ENCODE measurements at places on chromosomes 2 and 18.

DNA sequence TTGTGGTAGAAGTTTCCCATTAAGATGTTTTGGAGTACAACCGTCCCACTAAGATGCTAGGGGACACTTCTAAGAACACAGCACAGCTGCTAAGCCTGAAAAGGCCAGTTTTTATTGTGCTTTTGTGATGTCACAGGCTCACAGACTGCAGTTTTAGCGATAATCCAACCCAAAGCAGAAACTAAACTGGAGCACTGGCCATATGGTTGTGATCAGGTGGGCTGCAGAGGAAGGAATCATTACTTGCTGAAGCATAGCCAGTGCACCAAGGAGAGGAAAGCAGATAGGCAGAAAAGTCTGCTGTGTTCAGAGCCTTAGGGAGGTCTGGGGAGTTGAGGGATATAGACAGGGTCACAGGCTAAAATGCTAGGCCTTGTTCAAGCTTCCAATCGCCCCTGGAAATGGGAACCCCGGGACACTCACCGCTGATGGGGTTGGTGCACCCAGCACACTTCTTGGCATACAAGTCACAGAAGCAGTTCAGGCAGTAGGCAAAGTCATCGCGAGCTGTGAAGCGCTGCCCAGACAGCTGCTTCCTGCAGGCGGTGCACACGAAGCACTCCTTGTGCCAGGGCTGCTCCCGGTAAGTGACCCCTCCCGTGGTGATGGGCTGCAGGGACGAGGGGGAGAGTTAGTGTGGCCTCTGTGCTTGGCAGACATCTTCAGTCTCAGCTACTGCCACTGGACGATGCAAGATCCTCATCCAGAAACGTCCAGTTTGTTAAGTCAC, 25.7 kb downstream of the C2orf49 start:
- no peak for DNase-seq

DNA sequence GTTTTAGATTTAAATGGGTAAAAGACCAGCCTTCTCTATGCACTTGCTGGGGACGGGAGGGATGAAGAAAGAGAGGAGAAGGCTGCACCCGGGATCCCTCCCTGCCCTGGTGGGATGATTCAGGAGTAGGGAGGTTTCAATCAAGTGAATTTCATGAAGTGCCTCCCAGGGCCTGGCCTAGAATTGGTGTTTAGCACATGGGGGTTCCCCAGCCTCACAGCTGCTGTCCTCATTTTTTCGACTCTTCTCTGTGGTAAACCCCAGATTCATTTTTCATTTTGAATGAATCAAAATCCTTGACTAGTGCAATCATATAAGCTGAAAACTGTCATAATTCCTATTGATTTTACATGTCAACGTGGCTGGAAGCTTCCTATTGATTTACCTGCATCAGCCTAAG, 81.1 kb downstream of the LPIN1 start:
- DNase-seq, result no peak

GRCh38 chr2:88227446-88227845, 57.3 kb downstream of the THNSL2 start:
- peak; percentile 1 for DNase-seq

GRCh38 chr2:134705861-134706586, 12.8 kb downstream of the TMEM163 start:
- DNase-seq, result no peak

DNA sequence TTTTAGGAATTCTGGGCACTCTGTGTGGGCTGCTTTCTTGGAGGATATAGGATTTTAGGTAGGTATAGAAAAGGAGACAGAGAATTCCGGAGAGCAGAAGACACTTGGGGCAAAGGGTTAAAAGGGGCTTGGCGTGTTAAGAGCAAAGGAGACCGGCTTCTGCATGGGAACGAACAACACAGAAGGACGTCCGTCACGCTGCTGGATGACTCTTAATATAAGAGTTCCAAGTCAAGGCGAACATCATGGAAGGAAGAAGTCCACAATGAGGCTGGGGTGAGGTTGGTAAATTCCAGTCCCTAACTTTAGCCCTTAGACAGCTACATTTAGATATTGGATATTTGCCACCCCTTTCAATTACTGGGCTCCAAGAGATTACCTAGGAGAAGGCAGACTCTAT, 15.9 kb upstream of the SLC20A1 start:
- DNase-seq, result no peak

GRCh38 chr2:129067953-129068352, 749.3 kb upstream of the HS6ST1 start:
- no peak for DNase-seq

DNA sequence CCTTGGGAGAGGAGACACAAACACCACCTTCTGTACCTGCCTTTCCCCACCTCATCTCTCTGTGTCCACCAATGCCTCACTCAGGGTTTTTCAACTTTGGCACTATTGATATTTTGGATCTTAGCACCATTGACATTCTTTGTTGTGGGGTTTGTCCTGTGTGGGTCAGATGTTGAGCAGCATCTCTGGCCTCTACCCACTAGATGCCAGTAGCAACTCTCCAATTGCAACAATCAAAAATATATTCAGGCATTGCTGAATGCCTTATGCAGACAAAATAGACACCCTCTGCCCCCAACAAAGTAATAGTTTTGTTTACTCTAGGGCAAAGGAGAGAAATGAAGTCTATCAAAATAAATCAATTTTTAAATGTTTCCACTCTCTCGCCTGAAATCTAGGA, 1384.3 kb upstream of the NXPH2 start:
- DNase-seq, result no peak

DNA sequence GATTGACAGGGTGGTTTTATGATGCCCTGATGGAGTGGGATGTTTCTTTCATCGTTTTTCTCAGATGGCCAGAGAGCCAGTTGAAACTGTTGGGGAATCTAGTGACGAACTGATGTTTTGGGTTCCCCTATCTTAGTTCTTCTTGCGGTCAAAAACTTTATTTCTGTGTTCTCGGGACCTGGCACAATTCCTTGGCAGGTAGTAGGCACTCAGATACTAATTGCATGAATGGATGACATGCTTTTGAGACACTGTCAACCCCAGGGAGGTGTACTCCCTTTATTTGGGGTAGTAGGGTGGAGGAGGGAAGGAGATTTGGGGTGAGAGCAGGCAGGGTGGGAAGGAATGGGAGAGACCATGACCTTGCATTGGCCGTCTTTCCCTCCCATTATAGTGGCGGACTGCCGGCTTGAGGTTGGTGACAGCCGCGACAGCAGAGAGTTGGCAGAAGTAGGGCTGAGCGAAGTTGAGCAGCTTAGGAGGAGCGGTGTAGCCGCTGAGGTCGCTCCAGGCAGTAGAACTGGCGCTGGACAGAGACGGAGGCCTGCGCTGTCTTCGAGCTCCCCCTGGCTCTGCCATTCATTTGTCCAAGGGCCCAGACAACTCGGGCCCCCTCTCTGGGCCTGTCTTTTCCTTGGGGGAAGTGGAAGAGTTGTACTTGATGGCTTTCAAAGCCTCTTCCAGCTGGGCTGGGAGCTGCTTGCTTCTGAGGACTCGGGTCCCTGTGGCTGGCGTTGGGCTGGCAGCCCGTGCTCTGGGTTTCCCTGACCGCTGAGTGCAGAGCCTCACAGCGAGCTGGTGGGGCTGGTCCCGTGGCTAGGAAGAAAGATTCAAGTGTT, 2.6 kb downstream of the TET3 start:
- DNase-seq, result no peak

- DNase-seq, result no peak
Measured at GRCh38 chr2:120628248-120628647, 107.4 kb upstream of the GLI2 start.

GRCh38 chr2:102060047-102060446, 68.3 kb downstream of the IL1R2 start:
- DNase-seq, result no peak

GRCh38 chr2:68594674-68595492, 48.5 kb upstream of the PROKR1 start:
- peak; percentile 45 for DNase-seq
